Left ventricle myocardium inferior (tissue), 1 donor: ENCODE measurements at places on chromosomes 3 and 15.

DNA sequence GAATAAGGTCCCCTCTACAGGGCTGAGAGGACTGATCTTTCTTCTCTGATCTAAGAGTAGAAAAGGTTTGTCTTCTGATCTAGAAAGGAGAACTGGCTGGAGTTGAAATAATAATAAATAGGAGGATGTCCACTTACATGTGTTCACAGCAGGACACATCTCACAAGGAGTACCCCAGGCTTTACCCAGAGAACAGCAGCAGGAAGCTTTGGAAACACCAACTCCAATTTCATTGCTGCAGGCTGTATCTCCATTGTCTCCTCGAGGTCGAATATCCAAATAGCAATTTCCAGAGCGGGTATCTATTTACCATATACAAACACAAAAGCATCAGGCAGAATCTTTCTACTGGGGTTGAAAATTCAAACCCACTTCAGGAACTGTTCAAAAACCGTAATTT is 136.6 kb downstream of the DUT start:
- DNase-seq, result no peak

DNA sequence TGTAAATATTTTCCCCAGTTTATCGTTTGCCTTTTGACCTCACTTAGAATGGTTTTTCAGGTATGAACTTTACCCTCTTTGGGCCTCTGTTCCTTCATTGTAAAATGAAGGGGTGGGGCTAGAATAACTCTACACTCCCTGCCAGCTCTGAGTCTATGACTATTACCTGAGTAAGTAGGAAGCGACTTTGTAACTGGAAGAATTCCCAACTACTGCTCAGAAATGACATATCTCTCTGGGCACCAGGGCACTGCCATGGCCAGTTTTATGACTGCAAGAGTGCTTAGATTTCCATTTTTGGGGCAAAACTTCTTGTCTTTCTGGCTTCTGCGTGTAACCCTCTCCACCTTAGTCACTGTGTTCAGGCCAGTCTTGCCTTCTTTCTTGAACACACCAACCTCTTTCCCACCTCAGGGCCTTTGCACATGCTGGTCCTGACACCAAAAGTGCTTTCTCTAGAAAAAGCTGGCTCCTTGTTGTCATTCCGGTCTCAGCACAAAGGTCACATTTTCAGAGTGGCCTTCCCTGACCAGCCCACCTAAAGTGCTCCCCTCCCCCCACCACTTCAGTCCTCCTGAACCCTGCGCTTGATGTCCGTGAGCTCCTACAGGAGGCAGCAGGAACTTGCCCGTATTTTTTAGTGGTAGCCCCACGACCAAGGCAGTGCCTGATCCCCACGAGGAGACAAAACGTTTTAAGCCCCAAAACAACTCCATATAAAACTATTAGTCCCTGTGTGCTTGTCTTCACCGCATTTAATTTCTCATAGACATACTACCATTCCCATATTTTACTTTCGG is 25.6 kb downstream of the CDCP1 start:
- DNase-seq, result no peak

GRCh38 chr3:78645628-78646310 is 1122.0 kb downstream of the ROBO1 start:
- DNase-seq, result no peak

- DNase-seq, result no peak
Observed at GRCh38 chr3:107959550-107960154, 131.2 kb downstream of the CD47 start.

GRCh38 chr3:116517308-116517707 is 72.0 kb upstream of the LSAMP start:
- no peak for DNase-seq

DNA sequence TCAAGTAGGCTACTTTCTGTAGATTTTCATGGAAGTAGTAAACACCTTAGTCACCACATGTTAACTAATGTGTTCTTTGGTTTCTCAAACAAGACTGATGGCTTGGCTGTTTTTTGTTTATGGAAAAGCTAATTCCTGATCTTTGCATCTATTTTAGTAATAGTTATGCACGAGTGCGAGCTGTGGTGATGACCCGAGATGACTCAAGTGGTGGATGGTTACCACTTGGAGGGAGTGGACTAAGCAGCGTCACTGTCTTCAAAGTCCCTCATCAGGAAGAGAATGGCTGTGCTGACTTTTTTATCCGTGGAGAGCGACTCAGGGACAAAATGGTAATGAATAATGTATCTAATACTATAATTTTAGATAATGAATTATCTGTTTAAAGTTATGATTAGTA is 46.6 kb downstream of the SPRED1 start:
- DNase-seq, result no peak

DNA sequence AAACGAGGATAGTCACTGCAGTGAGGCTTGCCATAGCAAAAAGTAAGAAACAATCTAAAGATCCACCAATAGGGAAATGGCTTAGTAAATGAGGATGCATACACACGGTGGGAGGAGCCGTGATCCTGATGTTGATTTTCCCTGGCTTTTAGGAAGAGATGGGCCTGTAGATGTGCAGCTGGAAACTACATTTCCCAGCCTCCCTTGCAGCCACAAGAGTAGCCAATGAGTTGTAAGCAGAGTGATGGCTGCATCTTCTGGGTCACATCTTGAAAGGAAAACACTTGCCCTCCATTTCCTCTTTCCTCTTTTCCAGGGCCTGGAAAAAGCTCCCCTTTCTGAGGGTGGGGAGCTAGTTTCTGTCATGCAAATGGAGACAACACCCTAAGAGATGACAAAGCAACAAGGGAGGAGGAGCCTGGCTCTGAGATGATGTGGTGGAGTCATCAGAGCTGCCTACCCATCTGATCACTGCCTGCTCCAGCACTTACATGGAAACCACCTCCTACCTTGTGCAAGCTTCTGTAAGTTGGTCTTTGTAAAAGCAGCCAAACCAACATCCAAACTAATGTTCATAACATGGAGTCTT is 139.1 kb downstream of the TLE3 start:
- no peak for DNase-seq

DNA sequence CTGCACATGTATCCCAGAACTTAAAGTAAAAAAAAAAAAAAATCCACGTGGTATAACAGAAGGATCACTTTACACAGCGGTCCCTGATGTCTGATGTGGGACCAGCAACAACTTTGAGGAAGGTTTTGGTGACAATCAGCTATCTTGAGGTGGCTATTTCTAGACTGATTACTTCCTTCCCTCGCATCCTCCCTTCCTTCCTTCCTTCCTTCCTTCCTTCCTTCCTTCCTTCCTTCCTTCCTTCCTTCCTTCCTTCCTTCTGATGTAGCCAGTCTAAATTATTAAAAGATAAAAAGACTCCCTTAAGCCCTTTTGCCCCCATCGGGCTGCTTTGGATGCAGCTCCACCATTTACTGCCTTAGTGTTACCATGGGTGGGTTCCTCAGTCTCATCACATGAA is 14.9 kb downstream of the SORD start:
- no peak for DNase-seq

- DNase-seq, result no peak
Observed at GRCh38 chr3:134709561-134710312, 58.9 kb upstream of the KY start.

DNA sequence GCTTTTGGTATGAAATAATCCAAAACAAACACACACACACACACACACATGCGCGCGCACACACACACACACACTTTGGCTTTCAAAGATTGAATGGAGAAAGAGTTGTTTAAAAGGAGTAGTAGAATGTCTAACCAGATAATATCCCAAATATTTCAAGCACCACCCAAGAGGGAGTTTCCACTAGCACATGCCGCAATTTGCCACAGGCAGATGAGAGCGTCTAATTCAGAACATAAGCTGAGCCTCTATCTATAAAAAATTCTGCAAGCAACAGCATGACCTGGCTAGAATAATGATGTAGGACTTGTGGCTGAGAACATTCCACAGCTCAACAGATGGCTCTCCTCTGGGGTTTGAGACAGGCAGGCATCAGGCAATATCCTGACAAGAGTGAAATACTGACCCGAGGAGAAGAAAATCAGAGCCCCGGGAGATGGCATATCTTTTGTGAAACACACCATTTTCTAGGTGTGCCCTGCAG is 302.5 kb upstream of the GADL1 start:
- peak; percentile 18 for DNase-seq

DNA sequence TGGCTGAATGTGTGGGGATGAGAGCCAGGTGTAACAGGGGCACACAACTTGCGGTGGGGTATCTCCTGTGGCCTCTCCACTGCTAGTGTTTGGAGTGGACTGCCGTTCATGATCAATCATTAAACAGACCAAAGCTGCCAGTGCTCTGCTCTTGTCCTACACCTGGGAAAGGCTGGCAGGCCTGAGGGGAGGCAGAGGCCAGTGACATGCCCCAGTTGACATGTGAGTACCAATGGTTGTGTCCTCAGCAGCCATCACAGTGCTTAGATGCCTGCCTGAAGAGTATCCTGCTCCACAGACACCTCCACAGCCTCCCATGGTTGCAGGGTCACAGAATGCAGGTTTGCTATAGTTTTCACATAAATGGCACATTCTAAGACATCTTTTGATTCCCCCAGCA is 348.4 kb downstream of the EPHB1 start:
- DNase-seq, result no peak

DNA sequence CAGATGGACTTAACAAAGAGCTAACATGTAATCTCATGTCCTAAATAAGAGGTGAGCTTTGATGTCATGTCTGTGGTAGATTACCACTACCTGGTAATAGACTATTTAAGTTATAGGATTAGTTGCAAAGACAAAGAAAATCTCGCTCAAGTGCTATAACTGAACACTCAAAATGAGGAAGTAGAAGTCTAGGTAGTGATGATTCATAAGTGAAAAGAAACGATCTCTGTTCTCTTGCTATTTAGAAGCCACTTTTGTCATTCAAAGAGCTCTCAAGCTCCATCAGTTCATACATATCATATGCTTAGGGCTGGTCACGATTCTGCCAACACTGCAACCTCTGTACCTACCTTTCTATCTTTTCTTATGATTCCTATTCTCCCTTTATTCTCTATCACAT is 110.9 kb downstream of the EDEM1 start:
- DNase-seq, result no peak

DNA sequence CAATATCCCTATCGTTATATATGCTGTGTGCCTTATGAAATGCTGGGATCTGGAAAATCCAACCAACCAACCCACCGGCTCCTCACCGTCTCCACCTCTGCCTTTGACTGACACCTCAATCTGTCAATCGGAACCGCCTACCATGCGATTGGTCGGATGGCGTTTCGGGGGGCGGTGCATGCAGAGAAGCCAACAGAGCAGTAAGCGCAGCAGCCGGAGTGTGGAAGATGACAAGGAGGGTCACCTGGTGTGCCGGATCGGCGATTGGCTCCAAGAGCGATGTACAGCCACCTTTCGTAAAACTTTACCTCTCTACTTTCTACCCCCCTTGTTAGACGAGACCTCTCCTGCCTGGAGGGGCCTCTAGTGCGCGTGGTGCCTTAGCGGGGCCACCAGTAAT is 6.3 kb downstream of the CLK3 start:
- no peak for DNase-seq

- no peak for DNase-seq
Observed at GRCh38 chr3:101722394-101723173, 1.8 kb upstream of the CEP97 start.

- DNase-seq, result no peak
Observed at GRCh38 chr15:101052681-101053121, 133.5 kb downstream of the LRRK1 start.

DNA sequence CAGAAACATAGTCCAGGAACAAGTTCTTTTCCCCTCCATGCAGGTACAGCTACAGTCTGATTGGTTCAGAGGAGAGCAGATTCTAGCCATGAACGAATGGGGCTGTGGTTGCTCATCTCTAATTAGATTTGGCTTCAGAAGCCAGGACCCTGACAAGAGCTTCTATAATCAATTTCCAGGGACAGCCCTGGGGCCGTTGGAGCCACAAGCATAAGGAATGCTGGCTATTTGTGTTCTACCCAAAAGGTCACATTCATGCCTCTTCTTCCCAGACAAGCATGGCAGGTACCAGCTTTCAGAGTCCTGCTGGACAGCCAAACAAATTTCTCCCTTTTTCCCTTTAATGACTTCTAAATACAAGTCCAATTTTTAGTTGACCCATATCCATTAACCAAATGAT is 215.5 kb upstream of the LRTM1 start:
- DNase-seq, result no peak

GRCh38 chr3:115693868-115694267 is 70.6 kb downstream of the GAP43 start:
- DNase-seq, result no peak

GRCh38 chr3:136957751-136958288 is at the start of gene IL20RB:
Gene IL20RB (plus strand): TSS chr3:136957983. CDS start chr3:136958114, 131 bp downstream.
- no peak for DNase-seq

DNA sequence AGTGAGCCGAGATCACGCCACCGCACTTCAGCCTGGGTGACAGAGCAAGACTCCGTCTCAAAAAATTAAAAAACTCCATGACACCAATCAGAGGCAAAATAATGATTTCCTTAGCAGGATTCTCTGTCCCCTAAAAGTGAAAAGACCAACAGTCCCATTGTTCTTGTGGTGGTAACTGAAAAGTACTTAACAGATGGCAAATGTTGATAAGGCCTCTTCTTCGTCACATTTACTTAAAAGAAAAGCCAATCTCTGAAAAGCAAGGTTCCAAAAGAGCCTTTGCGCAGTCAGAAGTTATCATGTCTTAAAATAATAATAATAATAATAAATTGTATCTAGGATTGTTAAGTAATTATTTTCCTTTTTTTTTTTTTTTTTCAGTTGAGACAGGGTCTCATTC is 56.0 kb upstream of the TASOR start:
- DNase-seq, result no peak

DNA sequence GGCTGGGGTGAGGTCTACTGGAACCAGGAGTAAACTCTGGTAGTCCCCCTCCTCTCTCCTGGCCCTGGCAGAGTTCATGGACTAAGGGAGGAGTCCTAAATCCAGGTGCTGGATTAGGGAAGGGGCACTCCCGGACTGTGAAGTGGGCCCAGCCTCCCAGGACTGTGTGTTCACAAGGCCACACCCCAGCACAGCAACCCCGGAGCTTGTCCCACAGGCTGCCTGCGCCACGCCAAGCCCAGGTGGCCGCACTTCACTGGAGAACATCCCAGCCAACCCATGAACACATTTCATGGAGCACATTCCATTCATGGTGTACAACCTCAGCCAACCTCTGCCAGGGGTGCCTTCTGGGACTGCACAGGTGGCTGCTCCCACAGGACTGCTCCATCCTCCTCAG is 8.2 kb downstream of the ARPIN start:
- no peak for DNase-seq

- no peak for DNase-seq
Observed at GRCh38 chr3:134666466-134666865, 15.6 kb upstream of the KY start.

DNA sequence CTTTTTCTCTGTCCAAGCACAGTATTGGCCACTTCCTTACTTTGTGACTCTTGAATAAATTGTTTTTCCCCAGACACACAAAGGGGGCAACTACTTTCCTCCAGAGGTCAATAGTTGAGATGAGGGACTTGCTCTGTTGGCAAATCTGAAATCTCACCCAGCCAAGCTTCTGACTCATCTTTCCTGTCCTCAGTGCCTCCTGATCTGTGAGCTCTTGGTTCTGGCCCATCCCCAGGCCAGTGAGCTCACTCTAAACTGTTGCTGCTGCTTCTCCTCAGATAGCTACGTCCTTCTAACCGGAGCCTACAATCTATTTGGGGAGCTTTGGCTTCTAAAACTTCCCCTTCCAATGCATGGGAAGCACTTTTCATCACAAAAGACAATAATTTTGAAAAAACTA is 50.0 kb upstream of the NMD3 start:
- peak; percentile 60 for DNase-seq

GRCh38 chr15:81666839-81667238 is 292.8 kb upstream of the TMC3 start:
- no peak for DNase-seq

- no peak for DNase-seq
Observed at GRCh38 chr15:71248386-71248785, 133.1 kb downstream of the THSD4 start.
